ENCODE measurements at places on chromosomes 2 and 18. TPM values are rescaled to one million over a fixed set of nuclear protein-coding genes. Genes with fewer than 3 reads are reported as not detected.

DNA sequence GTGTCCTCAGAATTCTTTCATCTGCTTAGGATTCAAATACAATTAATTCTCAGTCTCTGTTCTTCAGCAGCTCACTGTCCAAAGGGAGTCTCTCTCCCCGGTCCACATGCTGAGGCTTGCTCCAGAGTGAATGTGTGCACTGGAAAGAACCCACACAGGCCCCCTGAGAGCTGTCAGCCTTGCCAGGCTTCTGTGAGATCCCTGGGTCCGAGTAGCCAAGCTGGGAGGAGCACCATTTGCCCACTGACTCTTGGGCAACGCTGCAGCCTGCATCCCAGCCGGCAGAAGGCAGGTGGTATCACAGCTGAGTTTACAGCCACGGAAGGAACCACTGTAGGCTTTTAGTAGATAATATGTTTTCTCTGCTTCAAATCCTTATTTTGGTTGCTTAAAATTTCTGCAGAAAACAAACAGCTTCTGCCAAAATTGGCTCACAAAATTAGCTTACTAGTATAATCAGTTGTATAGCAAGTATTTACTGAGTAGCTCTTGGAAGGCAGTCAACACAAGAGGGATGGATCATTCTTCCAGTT lies 21.4 kb upstream of the LTBP1 start:
- no peak overlapping the region for H3K4me3 ChIP-seq
- no peaks in the 10 kb centered on the region for H3K4me1 ChIP-seq
- no peaks in the 10 kb centered on the region for H3K36me3 ChIP-seq
- DNase-seq, result no peak

DNA sequence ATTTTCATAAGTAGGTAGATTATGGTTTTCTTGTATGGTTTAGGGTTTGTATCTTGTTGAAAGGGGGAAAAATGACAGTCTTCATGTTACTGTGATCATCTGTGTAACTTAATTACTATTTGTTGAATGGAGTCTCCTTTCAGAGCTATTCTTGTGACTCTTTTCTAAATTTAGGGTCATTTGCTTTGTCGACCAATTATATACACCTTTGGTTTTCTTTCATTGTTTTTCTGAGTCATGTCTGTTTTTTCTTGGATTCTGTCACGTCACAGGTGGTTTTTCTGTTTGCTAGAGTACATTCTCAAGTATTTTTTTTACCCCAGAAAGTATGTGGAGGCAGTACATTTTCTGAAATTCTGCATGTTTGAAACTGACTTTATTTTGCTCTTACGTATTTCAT lies 43.8 kb upstream of the DYSF start:
- DNase-seq, result no peak
- H3K27ac ChIP-seq, result peak overlapping the region; percentile 75
- H3K4me3 ChIP-seq, result no peak overlapping the region
- H3K27me3 ChIP-seq, result no peaks in the 10 kb centered on the region
- no peaks in the 10 kb centered on the region for H3K4me1 ChIP-seq
- peaks cover 13% of the 10 kb centered on the region for H3K36me3 ChIP-seq

Gene FKBP7
- total RNA-seq, result 2.4 TPM

DNA sequence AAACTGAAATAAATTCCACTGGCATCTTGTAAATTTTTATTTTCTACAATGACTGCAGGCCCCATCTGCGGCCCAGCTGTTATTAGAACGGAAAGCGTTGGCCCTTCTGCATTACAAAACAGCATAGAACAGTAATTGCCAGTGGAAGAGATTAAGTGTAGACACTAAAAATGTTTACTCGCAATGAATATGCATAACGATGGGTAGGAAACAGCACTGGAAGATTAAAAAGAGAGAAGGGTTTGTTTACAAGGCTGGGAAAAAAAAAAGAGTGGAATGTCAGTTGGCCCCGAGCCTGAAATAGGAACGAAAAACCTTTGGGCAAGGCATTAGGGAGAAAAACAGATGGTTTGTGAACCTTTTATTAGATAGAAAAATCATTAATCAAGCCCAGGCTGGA lies 275.9 kb upstream of the TCF4 start:
- no peaks in the 10 kb centered on the region for H3K4me1 ChIP-seq
- DNase-seq, result no peak
- H3K4me3 ChIP-seq, result no peak overlapping the region
- no peaks in the 10 kb centered on the region for H3K27me3 ChIP-seq
- H3K27ac ChIP-seq, result no peak overlapping the region

DNA sequence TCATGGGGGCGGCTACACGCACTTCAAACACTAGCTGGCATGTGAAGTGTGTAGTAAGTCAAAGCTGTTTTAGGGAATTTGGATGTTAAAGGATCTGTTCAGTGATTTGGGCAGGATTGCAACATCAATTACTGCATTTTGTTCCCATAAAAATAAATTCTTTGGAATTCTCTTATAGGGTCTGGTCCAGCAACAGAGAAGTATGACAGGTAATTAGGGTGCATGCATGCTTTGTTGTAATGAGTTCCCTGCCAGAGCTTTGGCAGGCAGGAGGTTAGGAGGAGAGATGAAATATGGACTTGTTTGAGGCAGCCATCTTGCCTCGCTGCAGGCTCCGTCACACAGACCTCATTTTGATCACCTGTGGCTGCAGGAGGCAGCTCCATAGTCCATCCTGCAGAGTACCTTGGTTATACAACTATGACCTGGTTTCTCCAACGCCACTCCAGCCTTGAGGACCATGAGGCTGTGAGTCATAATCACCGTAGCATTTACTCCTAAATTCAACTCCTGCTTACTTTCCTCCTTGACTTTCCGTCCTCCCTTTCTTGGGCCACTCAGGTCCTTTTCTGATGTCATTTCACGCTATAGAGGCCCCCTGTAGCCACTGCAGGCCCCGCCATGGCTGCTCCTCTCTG lies 26.5 kb upstream of the EML4 start:
- peaks cover 45% of the 10 kb centered on the region for H3K4me1 ChIP-seq
- no peak for DNase-seq
- peak overlapping the region; percentile 15 for H3K4me3 ChIP-seq
- H3K36me3 ChIP-seq, result no peaks in the 10 kb centered on the region
- H3K27me3 ChIP-seq, result no peaks in the 10 kb centered on the region

DNA sequence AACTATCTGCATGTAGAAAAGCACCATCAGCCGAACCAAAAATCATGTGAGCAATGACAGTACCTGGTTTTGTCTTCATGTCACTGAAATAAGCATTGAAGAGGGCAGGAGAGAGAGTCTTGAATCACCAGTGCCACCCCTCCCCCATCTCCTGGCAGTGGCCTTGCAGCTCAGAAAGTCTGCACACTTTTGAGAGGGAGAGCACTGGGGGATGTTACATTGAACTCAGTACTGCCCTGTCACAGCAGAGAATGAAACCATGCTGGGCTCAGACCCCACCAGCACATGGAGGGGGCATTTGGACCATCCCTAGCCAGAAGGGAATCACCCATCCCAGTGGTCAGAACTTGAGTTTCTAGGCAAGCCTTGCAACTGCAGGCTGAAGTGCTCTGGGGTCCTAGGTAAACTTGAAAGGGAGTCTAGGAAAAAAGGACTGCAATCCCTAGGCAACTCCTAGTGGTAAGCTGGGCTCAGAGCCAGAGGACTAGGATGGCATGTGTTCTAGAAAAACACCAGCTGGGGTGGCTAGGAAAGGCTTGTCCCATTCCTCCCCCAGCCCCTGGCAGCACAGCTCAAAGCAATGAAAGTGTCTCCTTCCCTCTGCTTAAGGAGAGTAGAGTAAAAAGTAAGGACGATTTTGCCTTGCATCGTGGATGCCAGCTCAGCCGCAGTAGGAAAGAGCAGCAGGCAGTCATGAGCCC lies 259.9 kb upstream of the MYT1L start:
- H3K4me1 ChIP-seq, result no peaks in the 10 kb centered on the region
- H3K27me3 ChIP-seq, result peaks cover 3% of the 10 kb centered on the region
- no peak for DNase-seq
- no peak overlapping the region for H3K27ac ChIP-seq
- no peak overlapping the region for H3K4me3 ChIP-seq

DNA sequence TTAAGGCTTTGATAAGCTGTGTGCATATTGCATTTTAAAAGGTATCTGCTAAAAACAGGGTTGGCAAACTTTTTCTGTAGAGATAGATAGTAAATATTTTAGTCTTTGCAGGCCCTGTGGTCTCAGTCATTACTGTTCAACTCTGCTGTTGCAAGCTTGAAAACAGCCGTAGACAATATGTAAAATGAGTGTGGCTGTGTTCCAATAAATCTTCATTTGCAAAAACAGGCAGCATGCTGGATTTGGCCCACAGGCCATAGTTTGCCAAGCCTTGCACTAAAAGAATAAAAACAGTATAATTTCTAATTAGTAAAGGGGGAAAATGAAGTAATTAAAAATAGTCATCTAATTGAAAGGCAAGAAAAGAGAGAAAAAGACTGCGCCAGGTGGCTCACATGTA lies 35.3 kb downstream of the GCKR start:
- H3K36me3 ChIP-seq, result no peaks in the 10 kb centered on the region
- no peak overlapping the region for H3K4me3 ChIP-seq
- no peak for DNase-seq
- no peak overlapping the region for H3K27ac ChIP-seq
- no peaks in the 10 kb centered on the region for H3K4me1 ChIP-seq
- H3K27me3 ChIP-seq, result peaks cover 7% of the 10 kb centered on the region

- H3K27me3 ChIP-seq, result no peaks in the 10 kb centered on the region
- no peaks in the 10 kb centered on the region for H3K36me3 ChIP-seq
- H3K27ac ChIP-seq, result no peak overlapping the region
- no peak overlapping the region for H3K4me3 ChIP-seq
- DNase-seq, result no peak
Measured at GRCh38 chr2:20599001-20599600, 51.8 kb downstream of the HS1BP3 start.

DNA sequence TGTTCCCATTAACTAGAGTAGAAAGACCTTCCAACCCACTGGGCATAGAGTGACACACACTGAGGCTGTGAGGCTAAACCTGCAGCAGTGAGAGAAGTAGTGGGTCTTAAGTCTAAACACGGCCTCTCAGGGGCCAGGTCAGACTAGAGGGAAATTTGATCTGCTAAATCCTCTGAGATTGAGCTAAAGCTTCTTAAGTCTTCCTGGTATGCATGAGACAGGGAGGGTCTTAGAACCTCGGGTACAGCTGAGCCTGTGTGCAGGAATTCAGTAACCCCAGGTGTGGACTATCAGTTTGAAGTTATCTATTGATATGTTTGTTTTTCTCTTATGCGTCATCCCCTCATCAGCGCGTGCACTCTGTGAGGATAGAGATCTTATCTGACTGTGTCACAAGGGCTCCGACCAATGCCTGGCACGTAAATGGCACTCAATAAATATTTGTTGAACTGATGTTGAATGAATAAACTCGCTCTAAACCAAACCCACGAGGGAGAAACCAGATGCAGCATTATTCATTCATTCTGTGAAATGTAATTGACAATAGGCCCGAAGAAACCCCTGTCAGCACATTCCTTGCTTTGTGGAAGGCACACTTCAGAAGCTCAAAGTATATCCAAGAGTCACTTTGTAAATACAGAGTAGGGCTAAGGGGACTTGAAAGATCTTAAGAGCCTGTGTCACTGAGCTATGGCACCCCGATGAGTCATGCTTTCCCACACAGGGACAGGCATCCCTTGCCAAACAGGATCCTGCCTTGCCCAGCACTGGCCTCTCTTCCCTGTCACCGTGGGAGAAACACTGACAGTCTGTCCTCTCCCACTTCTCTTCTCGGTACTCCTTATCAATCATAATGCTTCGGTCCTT lies 21.7 kb upstream of the RAB10 start:
- H3K27ac ChIP-seq, result no peak overlapping the region
- H3K36me3 ChIP-seq, result no peaks in the 10 kb centered on the region
- no peaks in the 10 kb centered on the region for H3K4me1 ChIP-seq
- no peak overlapping the region for H3K4me3 ChIP-seq
- no peak for DNase-seq
- no peaks in the 10 kb centered on the region for H3K27me3 ChIP-seq

Gene ARMC9
- total RNA-seq, result 2.0 TPM

GRCh38 chr18:6096730-6097129 lies 201.4 kb upstream of the TMEM200C start:
- no peaks in the 10 kb centered on the region for H3K36me3 ChIP-seq
- H3K27ac ChIP-seq, result no peak overlapping the region
- H3K4me1 ChIP-seq, result no peaks in the 10 kb centered on the region
- no peak for DNase-seq

Gene CCDC74B
- total RNA-seq, result 0.49 TPM

DNA sequence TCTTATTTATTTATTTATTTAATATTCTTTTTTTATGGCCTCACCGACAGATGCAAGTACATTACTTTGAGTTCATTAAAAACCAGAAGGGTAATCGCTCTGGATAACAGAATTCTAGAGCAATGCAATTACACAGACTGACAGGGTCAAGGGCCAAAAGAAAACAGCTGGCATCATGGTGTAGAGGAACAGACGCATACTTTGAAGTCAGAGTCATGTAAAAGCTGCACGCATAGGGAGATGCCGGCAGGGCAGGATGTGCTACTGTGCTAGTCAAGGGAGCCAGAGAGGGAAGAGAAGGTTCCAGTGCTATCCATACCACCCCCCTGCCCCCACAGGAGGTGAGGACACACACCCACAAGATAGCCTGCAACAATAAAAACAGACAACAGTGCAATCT lies 115.2 kb upstream of the TFCP2L1 start:
- no peak overlapping the region for H3K4me3 ChIP-seq
- no peaks in the 10 kb centered on the region for H3K27me3 ChIP-seq
- H3K27ac ChIP-seq, result no peak overlapping the region
- no peak for DNase-seq
- peaks cover 12% of the 10 kb centered on the region for H3K36me3 ChIP-seq

GRCh38 chr2:213187833-213188532 lies 36.6 kb upstream of the IKZF2 start:
- peaks cover 5% of the 10 kb centered on the region for H3K36me3 ChIP-seq
- no peaks in the 10 kb centered on the region for H3K4me1 ChIP-seq
- DNase-seq, result no peak

DNA sequence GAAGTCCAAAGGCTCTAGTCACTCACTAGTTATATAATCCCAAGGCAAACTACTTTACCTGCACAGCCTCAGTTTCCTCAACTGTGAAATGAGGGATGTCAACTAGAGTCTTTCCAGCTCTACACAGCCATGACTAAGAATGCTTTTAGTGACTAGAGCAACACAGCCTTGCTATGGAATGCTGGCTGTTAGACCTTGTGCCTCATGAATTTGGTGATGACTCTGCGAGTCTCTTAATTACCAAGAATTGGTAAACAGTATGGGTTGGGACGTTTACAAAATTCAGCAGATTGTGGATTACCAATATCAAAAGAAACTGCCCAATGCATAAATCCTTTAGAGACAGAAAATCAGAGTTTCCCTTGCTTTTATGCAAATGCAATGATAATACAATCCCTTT lies 163.7 kb downstream of the ASXL3 start:
- no peaks in the 10 kb centered on the region for H3K4me1 ChIP-seq
- no peak overlapping the region for H3K27ac ChIP-seq
- no peaks in the 10 kb centered on the region for H3K27me3 ChIP-seq
- no peak for DNase-seq
- no peak overlapping the region for H3K4me3 ChIP-seq

- peaks cover 5% of the 10 kb centered on the region for H3K4me1 ChIP-seq
- peaks cover 44% of the 10 kb centered on the region for H3K27me3 ChIP-seq
- no peak overlapping the region for H3K27ac ChIP-seq
- H3K4me3 ChIP-seq, result peak overlapping the region; percentile 52
- no peak for DNase-seq
Measured at GRCh38 chr2:232522623-232523401, 2.6 kb downstream of the PRSS56 start.

GRCh38 chr18:48393776-48394175 lies 15.4 kb downstream of the ZBTB7C start:
- no peak overlapping the region for H3K4me3 ChIP-seq
- DNase-seq, result no peak
- no peak overlapping the region for H3K27ac ChIP-seq
- no peaks in the 10 kb centered on the region for H3K4me1 ChIP-seq
- peaks cover 51% of the 10 kb centered on the region for H3K27me3 ChIP-seq
